ENCODE measurements at places on chromosomes 4 and X.

DNA sequence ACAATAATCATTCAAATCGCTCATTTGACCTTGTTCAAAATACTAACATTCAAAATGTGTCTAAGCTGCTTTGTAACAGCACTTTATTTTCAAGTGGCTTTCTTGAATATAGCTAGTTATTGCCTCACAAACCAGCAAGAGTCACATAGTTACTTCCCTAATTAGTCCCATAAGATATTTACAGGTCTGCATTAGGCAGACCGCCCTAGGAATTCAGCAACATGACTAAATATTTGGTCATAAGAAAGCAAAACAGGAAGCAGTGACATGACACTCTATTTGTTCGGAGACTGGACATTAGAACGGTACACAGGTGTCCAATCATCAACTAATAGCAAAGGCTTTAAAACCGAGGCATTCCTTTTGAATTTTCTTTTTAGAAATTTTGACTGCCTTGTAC is 262.0 kb downstream of the COL25A1 start:
- DNase-seq: no peak

- DNase-seq: no peak
These were observed 538 bp downstream of the SCML2 start for GRCh38 chrX:18353931-18354368.

GRCh38 chrX:71909956-71910355 is 689 bp upstream of the NHSL2 start:
- no peak for DNase-seq

GRCh38 chr4:84167093-84167492 is 332.0 kb downstream of the NKX6-1 start:
- DNase-seq: no peak

DNA sequence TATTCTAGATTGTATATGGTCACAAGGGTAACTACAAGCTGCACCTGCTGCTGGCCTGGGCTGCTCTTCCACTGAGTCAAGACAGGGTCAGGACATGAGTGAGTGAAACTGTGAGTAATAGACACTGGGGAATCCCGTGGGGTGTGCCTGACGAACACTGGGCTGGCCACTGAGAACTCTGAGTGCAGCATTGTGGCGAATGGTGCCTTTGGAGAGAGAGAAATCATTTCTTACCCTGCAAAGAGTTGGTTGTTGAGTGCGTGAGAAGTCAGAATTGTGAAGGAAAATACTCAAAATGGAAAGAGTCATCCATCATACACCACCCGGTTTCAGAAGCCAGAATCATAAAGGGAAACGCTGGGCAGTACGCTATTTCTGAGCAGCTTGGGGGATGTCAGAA is 43.1 kb upstream of the LSM6 start:
- DNase-seq: no peak

- no peak for DNase-seq
These were observed 141.8 kb upstream of the MSX1 start for GRCh38 chr4:4717692-4718091.

DNA sequence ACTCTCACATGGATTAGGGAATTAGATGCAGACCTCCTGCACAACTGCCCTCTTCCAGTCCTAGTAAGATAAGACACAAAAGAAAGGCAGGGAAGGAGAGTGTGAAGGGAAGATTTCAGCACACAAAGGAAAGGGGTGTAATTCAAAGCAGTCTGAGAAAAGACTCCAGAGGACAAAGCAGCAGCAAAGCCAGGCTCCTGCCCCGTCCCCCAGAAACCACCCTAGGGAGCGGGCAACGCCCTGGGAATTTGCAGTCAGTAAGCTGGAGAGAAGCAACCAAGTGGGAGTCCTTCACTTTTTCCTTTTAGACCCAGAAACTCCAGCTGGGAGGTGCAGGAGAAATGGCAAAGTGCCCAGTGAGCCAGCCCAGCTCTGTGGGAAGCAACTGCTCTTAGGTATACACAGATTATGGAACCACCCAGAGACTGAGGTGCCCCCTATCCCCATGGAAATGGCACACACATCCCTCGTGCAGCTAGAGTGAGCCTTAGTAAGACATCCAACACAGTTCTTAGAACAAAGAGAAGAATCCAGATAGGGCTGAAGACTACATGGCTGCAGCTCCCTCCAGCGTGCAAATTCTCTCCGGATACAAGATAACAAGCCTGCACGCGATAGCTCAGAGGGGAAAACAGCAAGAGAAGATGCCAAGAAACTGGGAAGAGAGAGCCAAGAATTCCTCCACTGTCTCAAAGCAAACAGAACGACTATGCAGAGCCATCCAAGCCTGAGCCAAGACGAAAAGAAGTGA is 26.5 kb upstream of the IRAK1 start:
- no peak for DNase-seq

GRCh38 chr4:178778496-178778895 is 1336.3 kb upstream of the AGA start:
- DNase-seq: no peak

DNA sequence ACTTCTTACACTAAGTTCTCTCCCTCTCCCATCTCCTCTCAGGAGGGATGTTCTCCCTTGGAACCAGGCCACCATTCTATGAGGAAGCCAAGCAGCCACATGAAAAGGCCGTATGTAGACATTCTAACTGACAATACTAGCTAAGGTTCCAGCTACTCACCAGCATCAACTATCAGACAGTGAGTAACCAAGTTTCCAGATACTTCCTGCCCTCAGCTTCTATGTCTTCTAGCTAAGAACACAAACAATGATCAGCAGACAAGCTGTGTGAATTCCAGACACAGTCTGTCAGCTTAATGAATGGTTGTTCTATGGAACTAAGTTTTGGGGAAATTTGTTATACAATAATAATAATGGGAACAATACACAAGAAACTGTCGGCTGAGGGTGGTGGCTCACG is 50.8 kb downstream of the SMIM14 start:
- DNase-seq: no peak

DNA sequence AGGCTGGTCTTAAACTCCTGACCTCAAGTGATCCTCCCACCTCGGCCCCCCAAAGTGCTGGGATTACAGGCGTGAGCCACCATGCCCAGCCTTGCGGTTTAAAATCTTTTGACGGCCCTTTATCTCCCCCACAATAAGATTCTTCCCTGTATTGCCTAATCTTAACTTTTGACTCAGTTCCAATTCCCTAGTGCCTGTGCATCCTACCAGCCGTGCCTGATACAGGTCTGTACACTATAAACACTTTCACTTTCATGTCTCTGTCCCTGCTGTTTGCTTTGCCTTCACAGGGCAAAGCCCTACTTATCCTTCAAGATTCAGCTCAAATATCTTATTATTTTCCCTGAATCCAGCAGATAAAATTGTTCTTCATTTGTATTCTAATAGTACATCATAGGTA is 74.6 kb downstream of the WDR44 start:
- no peak for DNase-seq

DNA sequence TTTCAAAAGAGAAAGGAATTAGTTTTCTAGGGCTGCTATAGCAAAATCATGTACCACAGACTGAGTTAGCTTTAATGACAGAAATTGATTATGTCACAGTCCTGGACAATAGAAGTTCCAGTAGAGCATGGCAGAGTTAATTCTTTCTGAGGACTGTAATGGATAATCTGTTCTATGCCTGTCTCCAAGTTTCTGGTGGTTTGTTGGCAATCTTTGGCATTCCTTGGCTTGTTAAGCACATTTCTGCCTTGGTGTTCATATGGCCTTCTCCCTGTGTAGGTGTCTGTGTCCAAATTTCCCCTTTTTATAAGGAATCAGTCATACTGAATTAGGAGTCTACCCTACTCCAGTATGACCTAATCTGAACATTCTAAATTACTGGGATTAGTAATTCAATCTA is 336.1 kb upstream of the PABPC4L start:
- DNase-seq: no peak

GRCh38 chrX:10254739-10255138 is 98.0 kb downstream of the CLCN4 start:
- no peak for DNase-seq
